ENCODE measurements at places on chromosomes 7 and 10.

GRCh38 chr7:157661611-157661975 is 324.8 kb downstream of the DNAJB6 start:
- peak; percentile 22 for DNase-seq

GRCh38 chr10:120495226-120496009 is 38.4 kb downstream of the PLPP4 start:
- no peak for DNase-seq

DNA sequence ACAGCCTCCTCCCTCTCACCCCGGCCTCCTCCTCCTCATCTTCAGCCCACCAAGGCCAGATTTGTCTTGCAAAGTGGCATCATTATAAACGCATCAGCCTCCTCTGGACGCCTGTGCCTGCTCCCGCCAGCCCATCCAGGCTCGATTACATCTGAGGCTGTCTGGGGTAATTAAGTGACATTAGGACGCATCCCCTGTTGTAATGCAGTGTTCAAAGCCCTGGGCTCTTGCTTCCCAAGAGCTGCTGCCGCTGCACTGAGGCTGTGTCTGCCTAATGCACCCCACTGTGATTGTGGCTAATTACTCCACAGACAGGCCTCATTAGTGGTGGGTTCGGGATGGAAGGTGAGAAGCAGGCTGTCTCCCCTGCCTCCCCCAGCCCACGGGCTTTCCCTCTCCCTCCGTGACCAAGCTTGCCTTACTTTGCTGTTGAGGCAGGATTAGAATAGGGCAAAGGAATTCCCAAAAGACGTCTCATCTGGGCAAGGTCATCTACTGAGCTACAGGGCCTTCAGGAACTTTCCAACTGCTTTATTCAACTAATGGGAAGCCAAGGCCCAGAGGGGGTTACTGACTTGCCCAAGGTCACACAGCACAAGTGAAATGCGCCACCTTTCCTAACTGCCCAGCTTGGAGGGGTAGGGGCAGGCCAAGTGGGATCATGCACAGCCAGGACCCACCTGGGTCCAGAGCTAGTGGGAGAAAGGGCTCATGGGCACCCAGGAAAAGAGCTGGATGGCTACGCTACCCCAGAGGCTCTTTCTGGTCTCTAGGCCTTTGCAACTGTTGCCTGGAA is 66.2 kb upstream of the PCBD1 start:
- no peak for DNase-seq

- DNase-seq: peak; percentile 65
Measured at GRCh38 chr10:133176546-133176945, 16.5 kb downstream of the KNDC1 start.

DNA sequence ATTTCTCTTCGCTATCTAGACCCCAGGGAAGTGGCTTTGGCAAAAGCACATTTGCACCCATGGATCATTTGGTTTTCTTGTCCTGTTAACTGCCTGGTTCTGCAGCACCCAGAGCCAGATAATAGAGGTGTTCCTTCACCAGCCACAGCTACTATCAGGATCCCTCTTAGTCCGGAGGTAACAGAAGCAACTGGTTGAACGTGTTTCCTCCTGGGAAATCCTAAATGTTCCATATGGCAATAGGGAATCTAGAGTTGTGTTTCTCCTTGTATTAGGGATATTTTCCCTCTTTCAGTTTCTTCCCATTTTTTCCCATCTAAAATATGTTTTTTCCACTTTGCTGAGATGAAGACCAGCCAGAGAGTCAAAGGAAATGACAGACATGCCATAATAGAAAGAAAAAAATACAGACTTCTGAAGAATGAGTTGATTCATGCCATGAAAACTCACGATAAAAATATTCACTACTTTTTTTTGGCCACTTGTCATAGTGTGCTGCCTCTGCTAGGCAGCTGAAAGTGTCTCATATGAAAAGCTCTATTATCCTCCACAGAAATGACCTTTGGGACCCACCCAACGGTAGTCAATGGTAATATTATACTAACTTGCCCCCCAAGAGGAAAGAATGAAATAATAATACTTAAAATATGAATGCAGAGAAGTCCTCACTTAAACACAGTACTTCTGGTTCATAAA is 472.8 kb downstream of the KCNMA1 start:
- DNase-seq: no peak

- no peak for DNase-seq
Measured at GRCh38 chr10:34677591-34677990, 137.5 kb downstream of the PARD3 start.

- DNase-seq: no peak
Measured at GRCh38 chr7:113125728-113126127, 7.4 kb upstream of the SMIM30 start.

GRCh38 chr10:125163803-125164202 is 3.4 kb upstream of the CTBP2 start:
- no peak for DNase-seq

- no peak for DNase-seq
Measured at GRCh38 chr10:71745664-71746250, 26.2 kb upstream of the C10orf105 start.

DNA sequence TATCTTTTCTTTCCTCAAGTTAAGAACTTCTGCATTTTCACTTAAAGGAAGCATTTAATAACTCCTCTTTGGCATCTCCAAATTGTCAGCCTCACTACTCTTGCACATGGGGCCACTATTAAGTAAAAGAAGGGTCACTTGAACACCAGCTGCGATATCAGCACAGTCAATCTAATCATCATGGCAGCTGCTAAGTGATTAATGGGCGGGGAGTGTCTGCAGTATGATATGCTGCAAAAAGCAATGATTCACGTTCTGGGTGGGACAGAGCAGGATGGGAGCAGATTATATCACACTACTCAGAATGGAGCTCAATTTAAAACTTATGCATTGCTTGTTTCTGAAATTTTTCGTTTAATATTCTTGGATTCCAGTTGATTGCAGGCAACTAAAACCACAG is 447.4 kb upstream of the PFKP start:
- DNase-seq: no peak

DNA sequence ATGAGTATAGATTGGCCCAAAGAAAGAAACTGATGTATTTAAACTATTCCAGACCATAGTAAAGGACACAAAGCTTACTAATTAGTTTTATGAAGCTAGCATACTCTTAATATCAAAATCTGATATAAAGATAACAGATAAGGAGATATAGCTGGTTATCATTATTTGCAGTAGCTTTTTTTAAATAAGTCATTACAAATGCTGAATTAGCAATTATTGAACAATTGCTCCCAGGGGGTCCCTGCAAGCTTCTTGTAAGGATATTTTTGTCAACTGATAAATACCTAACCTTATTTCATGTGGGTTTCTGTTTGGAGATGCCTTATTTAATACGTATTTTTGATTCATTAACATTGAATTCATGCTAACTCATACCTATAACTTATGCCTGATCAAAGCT is 99.0 kb downstream of the RAB18 start:
- no peak for DNase-seq

GRCh38 chr7:105307163-105307672 is 81.5 kb downstream of the SRPK2 start:
- DNase-seq: no peak

GRCh38 chr10:78973901-78974616 is 94.7 kb upstream of the ZMIZ1 start:
- DNase-seq: peak; percentile 88

DNA sequence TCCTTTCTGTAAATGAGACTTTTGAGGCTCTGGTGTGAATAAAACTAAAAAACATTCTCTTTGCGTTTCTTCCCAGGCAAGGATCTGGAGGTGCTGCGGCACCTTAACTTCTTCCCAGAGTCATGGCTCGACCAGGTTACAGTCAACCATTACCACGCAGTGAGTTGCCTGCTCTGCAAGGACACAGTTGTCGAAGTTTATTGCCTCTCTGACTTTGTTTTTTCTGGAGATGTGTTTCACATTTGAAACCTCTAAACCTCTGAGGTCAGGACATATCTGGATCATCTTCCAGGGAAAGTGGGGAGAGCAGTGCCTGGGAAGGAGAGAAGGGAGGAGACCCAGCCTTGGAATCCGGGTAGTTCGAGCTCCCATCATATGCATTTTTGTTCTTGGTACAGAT is 43.4 kb upstream of the PLEKHA1 start:
- no peak for DNase-seq

DNA sequence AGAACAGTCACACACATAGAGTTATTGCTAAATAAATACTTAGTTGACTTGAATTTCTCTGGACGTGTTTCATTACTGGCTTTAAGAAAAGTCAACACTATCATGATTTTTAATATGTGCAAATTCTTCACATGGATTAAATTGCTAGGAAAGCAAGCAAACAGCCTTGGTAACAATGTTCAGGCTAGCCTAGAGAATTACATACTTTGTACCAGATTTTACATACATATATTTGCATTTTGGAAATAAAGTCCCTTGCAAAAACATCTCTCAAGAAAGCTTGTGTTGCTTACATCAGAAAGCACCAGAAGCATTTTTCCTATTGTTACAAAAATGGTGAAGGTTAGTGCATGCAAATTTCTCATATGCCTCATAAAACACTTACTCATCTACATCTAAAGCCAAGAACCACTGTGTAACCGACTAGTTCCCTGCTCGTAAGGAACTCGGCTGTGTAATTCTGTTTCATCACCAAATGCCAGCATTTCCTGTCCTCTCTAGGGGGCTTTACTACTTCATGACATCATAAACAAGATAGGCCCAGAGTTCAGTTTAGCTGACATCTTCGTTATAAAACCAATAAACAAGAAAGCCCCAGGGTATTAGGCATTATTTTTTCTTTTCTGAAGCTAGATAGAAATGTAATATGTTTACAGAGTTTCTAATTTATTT is 87.8 kb downstream of the CFAP58 start:
- DNase-seq: no peak

DNA sequence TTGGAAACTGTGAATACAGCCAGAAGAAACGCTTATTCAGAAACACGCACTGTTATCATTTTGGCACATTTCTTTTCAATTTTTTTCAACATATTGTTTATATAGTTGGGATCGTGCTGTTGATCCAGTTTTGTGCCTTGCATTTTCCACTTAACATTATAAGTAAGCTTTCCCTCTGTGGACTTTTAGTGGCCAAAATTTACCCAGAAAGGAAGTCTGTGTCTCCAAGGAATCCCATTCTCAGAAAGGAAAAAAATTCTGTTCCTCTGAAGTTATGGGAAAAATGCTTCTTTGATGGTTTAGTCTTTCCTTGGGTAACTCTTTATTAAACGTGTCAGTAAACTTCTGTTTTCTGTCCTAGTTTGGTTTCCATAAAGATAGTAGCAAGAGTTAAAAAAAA is 280.0 kb downstream of the REEP3 start:
- no peak for DNase-seq

DNA sequence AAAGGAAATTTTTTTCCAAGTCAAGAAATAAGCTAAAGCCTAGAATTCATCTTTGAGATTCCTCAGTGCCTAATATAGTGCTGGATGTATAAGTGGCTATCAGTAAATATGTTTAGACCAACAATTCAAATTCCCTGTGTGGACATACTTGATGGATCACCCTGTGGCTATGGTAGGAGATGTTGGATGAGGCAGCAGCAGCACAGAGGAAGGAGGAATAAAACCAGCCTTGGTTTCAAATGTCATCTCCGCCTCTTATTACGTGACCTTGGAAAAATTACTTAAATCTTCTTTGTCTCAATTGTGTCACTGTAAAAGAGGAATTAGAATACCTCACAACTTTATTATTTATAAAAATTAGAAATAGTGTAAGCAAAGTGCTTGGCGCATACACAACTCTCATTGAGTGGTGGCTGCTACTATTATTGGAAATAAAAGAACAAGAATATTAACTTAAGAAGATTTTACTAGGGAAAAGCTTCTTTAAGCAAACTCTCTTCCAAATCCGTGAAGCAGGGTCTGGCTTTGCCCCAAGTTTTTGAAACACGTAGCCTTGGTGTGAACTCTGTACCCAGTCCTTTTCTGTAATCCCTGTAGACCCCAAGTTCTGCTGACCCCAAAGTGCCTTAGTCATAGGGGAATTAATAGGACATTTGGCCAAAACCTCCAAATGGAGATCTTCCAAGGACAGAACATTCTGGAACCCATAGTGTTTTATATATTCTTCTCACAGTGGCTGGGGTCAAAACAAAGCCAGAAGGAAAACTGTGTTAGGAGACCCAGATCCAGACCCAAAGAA is 283.8 kb downstream of the PTEN start:
- DNase-seq: no peak
